Immature natural killer cell (primary cell): ENCODE measurements at places on chromosomes 16 and 17. TPM values are rescaled to one million over a fixed set of nuclear protein-coding genes. Genes with fewer than 3 reads are reported as not detected.

GRCh38 chr17:31274252-31274651 is 22.8 kb downstream of the OMG start:
- DNase-seq = no peak

GRCh38 chr16:48535831-48536613 is 74.0 kb downstream of the N4BP1 start:
- no peak for DNase-seq

Gene EME1
- 0.85 TPM for polyA plus RNA-seq

DNA sequence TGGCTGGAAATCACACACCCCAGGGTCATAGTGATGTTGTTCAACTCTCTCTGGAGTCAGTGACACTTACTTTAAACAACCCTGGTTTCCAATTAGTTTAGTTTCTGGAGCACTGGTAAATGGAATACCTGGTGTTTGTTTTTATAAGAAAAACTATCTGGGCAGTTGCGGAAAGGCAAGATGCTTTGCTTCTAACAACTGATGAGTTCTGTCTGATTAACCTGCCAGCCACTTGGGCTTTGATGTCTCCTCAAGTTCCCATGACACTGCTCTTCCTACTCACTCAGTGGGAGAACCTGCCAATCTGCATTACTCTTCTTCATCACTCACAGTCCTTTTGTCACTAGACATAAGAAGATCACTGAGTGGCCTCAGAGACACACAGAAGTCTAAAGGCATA is 78.7 kb upstream of the MTMR4 start:
- no peak for DNase-seq

DNA sequence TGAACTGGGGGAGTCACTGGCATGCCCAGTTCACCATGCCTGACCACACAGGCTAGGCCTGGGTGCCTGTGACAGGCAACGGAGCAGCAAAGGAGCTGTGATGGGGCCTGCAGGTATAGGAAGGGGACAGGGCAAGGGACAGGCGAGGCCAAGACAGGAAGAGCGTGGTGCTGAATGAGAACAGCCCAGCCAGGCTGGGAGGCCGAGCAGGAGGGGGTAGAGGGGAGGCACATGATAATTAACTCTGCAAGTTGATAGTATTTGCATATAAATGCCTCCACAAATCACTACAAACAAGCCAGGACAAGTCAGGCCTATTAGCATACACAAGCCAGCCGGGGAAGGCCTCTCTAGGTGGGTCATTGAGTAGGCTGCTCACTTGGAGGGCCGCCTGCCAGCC is 7.8 kb downstream of the ZFHX3 start:
- no peak for DNase-seq

- DNase-seq = no peak
Observed at GRCh38 chr16:73161977-73162376, 114.0 kb upstream of the ZFHX3 start.

- no peak for DNase-seq
Observed at GRCh38 chr16:27229891-27230470, 26.7 kb downstream of the KDM8 start.

DNA sequence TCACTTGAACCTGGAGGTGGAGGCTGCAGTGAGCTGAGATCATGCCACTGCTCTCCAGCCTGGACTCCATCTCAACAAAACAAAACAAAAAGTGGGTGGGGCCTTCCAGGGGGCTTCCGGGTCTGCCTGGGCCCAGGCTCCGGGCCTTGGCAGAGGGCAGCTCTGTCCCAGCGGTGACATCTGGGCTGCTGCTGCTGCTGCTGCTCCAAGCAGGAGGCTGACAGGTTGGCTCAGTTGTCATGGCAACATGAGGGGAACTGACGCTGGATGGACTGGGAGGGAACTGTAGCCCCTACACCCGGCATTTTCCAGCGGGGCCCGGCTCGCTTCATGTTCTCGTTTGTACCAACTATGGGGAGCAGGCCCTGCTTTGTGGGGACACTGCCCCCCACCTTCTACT is 4.0 kb downstream of the BAIAP3 start:
- DNase-seq = no peak

DNA sequence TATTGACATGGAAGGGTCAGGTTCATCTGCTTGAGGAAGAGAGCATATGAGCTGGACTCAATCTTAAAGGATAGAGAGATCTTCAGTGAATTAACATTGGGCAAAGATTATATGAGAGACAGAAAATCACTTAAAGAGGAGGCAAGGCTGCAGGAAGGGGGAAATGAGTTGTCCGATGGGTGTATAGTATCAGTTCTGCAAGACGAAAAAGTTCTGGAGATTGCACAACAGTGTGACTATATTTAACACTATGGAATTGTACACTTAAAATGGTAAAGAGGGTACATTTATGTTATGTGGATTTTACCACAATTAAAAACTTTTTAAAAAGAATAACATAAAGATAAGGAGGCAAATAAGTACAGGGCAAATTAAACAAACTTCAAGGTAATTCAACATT is 80.7 kb downstream of the HELZ start:
- no peak for DNase-seq

DNA sequence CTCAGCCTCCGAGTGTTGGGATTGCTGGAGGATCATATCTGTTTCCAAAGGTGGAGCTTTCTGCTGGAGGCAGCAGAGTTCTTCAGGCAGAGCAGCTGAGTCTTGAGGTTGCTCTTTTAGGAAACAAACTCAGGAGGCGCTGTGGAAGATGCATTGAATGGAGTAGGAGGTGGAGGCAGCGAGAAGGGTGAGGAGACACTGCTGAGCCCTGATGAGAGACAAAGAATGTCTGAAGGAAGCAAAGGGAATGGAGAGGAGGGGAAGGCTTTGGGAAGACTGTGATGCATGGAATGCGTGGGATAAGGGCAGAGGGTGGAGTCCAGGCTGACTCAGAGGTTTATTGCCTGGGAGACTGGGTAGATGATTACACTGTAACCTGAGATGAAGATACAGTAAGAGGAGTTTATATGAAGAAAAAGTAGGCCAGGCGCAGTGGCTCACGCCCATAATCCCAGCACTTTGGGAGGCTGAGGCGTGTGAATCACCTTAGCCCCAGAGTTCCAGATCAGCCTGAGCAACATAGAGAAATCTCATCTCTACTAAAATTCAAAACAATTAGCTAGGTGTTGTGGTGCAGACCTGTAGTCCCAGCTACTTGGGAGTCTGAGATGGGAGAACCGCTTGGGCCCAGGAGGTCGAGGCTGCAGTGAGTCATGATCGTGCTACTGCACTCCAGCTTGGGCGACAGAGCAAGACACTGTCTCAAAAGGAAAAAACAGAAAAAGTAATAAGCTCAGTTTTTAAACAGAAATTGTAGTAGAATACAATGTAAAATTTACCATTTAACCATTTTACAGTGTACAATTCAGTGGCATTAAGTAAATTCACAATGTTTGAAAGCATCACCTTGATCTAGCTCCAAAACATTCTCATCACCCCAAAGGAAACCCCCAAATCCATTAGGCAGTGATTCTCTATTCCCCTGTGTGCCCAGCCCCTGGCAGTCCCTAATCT is 17.8 kb upstream of the TMEM219 start:
- DNase-seq = no peak

Gene MYH3
- polyA plus RNA-seq = 0.39 TPM

- DNase-seq = no peak
Observed at GRCh38 chr16:3465301-3465700, 21.8 kb downstream of the NAA60 start.

- DNase-seq = no peak
Observed at GRCh38 chr17:40568074-40568836, 3.0 kb upstream of the CCR7 start.

DNA sequence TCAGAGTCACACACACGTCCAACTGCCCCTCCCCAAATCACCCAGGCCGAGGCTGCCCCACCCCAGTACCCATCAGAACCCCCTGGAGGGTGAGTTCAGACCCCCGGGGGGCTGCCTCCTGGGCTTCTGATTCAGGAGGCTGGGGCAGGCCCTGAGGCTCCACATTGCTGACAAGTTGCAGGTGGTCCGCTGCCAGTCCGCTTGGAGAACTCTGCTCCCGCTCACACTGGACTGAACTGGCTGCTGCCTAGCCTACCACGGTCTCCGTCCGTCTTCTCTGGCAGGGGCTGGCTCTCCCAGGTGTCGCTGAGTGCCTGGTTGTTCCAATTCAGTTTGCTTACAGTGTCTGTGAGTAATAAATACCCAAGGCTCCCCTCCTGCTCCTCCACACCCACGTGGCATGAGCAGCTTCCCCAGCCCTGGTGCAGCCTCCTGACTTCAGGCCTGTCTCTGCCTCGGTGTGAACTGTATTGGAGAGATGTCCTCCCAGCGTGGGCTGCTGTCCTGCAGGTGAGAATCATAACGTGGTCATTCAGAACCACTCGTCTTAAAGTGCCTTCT is 163.4 kb downstream of the LAT start:
- DNase-seq = no peak

DNA sequence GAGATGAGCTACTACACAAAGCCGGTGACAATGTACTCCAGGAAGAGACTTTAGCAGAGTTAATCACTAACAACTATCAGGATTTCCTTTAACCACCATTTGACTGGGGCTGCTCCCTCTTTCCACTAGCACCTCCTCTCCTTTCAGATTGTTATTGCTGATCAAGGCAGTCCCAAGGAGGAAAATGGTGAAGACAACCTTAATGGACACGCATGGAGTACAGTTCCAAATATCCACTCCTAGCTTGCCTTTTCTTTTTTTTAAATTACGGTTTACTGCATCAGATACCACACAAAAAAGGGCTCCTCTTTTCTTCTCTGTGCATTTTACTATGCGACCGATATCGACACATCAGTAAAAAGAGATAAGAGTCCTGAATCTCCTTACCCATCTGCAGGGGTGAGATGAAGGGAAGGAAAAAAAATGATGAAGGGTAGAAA is 30.9 kb downstream of the FAM222B start:
- peak; percentile 4 for DNase-seq

Gene TMC5
- polyA plus RNA-seq = not detected

DNA sequence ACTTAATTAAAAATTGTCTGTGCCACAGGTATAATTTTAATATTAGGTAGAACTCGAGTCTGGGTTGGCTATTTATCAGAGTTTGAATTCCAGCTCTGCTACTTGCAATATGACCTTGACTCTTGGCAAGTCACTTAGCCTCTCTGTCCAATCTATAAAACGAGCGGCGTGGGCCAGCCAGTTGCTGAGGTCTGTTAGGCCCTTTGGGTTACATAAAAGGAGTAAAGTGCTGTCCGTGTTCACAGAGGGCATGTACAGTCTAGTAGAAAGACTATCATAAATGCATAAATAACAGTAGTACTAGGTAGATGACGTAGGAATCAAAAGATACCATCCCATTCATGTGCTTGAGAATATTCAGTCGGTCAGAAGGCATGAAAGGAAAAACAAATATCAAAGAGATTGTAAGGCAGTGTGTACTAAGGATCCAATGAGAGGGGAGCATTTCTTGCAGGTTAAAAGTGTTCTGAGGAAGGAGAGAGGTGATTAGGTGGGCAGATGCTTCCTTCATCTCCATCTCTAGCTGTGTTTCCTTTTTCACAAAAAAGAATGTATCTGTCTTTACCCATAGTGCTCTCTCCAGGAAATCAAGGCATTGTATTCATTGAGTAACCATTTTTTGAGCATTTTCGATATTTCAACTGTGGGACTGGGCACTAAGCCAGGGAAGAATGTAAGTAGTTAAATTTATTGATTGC is 2.4 kb downstream of the TNRC6A start:
- no peak for DNase-seq

Gene SPATA22
- polyA plus RNA-seq = not detected

DNA sequence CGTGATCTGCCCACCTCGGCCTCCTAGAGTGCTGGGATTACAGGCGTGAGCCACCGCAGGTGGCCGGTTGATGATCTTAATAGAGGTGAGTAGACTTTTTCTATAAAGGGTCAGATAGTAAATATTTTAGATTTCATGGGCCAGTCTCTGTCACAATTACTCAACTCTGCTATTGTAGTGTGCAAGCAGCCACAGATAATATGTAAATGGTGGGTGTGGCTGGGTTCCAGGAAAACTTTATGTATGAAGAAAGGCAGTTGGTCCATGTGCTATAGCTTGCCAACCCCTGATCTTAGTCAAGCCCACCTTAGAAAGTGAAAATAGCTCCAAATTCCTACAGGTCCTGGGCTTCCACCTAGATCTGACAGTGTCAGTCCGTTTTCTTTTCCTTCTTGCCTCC is 94.9 kb upstream of the PMFBP1 start:
- DNase-seq = no peak

DNA sequence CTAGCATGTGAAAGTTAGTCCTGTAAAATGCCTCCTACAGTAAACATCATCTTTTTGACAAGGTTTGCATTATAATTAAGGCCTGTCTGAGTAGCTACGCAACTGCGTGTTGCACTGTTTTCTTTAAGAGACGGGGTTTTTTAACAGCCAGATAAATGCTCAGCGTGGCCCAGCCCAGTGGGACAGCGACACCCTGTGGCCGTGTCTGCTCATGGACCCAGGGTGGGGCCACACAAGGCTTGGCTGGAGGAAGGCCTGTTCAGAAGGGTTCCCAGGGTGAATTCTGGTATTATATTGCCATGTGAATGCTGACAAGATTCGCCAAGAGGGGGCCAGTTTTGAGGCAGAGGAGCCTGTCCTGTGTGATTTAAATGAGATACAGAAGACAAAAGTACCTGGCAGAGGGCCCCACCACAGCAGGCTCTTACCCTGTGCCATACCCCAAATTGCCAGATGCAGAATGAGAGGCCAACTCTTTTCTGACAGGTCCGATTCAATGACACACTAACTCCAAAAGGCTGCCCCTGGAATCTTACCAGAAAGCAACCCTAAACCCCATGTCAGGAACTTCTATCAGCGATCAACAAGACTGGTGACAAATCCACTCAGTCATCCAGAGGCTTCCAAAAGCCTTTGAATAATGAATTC is 65.9 kb upstream of the IRX6 start:
- no peak for DNase-seq

DNA sequence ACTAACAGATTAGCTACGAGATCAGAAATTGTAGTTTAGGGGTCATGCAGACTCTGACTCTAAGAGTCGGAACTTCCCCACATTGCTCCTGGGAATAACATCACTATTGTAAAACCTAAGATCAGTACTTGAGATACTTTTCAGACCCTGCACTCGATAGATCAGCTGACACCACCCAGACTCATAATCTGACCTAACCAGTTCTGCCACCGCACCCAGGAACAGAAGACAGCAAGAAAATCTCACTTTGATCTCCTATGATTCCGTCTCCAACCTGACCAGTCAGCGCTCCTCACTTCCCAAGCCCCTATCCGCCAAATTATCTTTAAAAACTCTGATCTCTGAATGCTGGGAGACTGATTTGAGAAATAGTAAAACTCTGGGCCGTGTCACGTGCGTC is 27.2 kb upstream of the ASGR2 start:
- no peak for DNase-seq

Gene TP53TG3B
- polyA plus RNA-seq = not detected

Gene SPAG5
- 3.2 TPM for polyA plus RNA-seq
